T-helper 22 cell (primary cell): ENCODE measurements at places on chromosomes 12 and 14.

DNA sequence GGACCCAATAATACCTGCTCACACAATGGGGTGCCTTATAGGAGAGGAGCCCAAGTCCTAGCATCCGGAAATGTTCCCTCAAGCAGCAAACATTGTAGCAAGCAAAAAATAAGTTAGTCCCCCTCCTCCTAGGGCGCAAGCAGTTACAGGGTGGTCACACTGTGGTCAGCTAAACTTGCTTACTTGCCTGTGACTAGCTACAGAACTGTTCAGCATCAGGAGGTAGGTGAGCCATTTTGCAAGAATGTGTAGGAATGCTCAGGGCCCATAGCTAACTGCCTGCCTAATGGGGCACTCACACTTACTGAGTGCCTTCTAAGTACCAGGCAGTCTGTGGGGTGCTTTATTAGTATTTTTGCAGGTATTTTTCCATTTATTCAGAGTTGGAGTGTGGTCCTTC lies 154.6 kb upstream of the GRIN2B start:
- DNase-seq, result no peak

- DNase-seq, result no peak
These were observed 222.9 kb downstream of the DPY19L2 start for GRCh38 chr12:63445224-63445880.

- DNase-seq, result no peak
These were observed 79.8 kb downstream of the GLT1D1 start for GRCh38 chr12:128933039-128933438.

- no peak for DNase-seq
These were observed 3.8 kb downstream of the CBLN3 start for GRCh38 chr14:24425704-24426103.

DNA sequence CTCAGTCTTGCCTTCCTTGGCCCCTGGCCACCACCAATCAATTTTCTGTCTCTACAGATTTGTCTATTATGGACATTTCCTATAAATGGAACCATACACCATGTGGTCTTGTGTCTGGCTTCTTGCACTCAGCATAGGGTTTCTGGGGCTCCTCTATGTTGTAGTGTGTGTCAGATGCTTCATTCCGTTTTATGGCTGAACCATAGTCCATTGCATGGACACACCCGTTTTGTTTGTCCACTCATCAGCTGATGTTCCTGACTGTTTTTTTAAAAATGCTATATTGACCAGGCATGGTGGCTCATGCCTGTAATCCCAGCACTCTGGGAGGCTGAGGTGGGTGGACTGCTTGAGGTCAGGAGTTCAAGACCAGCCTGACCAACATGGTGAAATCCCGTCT lies 21.0 kb downstream of the ARL6IP4 start:
- DNase-seq, result no peak

GRCh38 chr12:122276242-122276641 lies 9.9 kb upstream of the VPS33A start:
- no peak for DNase-seq

DNA sequence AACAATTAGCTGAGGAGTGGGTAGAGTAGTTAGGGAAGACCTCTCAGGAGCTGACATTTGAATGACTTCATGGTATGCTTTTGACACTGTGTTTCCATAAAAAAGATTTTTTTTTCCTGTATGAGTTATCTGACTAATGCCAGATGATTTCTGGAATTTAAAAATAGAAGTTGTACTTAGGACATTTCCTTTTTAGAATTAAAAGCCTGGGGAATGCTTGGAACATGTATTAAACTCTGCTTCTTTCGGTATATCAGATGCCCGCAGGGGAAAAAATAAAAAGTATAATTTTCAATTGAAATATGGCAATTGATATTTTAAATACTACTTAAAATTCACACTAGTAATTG lies 41.1 kb downstream of the BRMS1L start:
- DNase-seq, result no peak

GRCh38 chr12:125079648-125080645 lies 14.7 kb downstream of the AACS start:
- no peak for DNase-seq

GRCh38 chr12:118330421-118331018 lies 42.2 kb downstream of the TAOK3 start:
- no peak for DNase-seq

GRCh38 chr12:126443977-126444376 lies 1378.7 kb downstream of the AACS start:
- DNase-seq, result no peak

DNA sequence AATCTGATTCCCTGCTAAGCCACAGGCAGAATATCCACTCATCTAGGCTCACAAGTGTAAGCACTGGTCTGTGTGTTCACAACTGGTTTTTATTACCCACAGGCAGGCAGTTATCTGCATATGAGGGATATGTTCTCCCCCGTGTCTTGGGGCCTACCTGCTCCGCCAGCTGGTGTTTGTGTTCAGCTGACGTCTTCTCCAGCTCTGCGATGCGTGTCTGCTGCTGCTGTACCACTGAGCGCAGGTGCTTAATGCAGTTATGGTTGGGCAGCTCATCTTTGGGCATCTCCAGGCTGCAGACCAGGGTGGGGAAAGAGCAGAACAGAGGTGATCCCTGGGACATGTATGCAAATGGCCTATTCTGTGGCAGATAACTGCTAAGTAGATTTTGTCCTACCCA lies 13.7 kb downstream of the RNF41 start:
- no peak for DNase-seq

DNA sequence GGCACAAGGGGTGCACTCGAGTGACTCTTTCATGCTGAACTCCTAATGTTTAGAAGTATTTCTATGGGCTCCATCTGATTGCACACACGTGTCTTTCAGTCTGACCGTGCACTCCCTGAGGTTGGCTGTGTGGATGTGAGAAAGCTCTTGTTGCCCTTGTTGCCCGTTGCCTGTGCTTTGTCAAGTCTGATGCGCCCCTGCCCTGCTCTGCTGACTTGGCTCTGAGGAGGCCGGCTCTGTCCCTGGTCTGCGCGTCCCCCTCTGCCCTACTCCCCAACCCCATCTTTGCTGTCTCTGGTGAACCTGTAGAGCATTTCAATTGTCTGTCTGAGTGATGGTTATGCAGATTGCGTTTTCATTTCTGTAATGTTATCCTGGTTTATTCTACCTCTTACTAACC lies 802.3 kb downstream of the NRXN3 start:
- no peak for DNase-seq

DNA sequence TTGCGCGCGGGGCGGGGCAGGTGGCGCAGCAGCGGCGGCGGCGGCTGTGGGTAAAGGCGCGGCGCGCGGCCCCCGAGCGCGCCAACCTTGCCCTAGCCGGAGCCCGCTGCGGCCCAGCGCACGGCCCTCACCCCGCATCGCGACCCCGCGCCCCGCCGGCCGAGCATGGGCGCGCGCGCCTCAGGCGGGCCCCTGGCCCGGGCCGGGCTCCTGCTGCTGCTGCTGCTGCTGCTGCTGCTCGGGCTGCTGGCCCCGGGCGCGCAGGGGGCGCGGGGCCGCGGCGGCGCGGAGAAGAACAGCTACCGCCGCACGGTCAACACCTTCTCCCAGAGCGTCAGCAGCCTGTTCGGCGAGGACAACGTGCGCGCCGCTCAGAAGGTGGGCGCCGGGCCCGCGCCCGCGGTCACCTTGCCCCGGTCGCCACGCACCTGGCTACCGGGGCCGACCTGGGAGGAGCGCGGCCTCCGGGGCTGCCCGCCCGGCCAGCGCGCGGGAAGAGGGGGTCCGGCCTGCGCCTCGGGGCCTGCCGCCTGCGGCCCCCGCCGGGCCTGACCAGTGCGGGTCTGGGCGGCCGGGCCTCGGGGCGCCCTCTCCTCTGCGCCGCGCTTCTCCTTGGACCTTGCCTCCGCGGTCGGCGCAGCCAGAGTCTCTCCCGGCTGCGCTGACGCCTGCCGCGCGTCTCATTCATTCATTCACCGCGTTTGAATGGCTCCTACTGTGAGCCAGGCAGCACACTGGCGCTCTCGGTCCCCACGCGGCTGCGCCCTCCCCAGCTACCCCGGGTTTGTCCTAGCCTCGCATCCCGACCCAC lies at the start of gene BRI3BP:
TSS of gene BRI3BP (plus strand) at position 20 of the 811 bp plus-strand sequence. CDS start at position 166, 146 bp downstream.
- no peak for DNase-seq

- DNase-seq, result no peak
These were observed 116.6 kb upstream of the NPAS3 start for GRCh38 chr14:32821964-32822653.

DNA sequence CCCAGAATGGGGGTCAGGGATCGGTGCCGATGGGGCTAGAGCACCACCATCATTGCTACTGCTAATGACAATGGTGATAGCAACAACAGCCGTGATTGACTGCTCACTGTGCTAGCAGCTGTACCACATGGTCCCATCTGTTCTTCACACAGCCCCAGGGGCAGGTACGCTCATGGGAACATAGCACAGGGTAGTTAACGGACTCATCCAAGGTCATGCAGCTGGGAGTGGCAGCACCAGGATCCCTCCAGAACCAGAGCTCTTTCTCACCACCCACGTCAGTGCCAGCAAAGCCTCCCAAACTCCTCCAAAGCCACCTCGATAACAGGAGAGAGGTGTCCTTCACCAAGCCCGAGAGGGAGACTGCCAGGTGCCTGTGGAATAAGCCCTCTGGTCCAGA lies 11.2 kb upstream of the DYNC1H1 start:
- no peak for DNase-seq
